ENCODE measurements at places on chromosomes 3 and 15.
A peak's percentile ranks its signal among the peaks of the same experiment; 100 is the strongest.

- ATAC-seq: peak; percentile 57
These were observed 58.9 kb upstream of the ULK4 start for GRCh38 chr3:42020684-42021307.

GRCh38 chr3:69683082-69683806 lies 56.0 kb upstream of the MITF start:
- ATAC-seq: peak; percentile 90

DNA sequence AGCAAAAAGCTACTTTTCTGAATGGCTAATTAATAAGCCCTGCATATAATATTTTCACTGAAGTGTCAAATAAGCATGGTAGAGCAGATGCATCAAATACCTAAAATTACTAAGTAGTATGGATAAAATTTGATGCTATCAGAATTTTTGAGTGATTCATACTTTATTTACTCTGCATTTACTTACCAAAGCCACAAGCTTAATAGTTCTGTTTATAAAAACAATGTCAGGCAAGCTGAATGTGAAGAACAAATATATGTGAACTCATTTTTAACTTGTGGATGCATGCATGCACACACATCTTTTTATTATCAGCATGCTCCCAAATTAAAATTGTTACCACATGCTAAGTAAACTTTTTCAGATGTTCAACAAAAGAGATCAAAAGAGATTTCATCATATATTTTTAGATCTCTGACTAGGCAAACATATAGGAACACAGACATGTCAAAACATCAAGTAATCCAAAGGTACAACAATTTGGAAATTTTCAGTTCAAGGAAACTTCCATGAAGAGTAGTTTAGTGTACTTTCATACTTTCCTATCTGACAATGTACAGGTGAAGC lies 969.4 kb downstream of the ROBO1 start:
- ATAC-seq: no peak

DNA sequence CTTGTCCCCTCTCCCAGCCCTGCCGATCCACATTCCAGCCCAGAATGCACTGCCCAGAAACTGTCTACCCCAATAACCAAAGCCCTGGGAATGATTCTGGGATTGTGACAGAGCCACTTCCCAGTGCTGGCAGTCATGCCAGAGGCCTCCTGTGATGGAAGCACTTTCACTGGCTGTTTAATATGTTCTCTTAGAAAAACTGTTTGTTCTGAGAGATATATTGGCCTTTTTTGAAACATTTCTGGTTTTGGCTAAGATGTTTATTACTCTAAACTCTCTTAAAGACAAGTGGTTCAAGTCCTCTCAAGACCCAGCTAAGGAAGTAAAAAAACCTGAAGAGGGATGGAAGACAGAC lies 74.0 kb upstream of the HACD2 start:
- ATAC-seq: peak; percentile 16

DNA sequence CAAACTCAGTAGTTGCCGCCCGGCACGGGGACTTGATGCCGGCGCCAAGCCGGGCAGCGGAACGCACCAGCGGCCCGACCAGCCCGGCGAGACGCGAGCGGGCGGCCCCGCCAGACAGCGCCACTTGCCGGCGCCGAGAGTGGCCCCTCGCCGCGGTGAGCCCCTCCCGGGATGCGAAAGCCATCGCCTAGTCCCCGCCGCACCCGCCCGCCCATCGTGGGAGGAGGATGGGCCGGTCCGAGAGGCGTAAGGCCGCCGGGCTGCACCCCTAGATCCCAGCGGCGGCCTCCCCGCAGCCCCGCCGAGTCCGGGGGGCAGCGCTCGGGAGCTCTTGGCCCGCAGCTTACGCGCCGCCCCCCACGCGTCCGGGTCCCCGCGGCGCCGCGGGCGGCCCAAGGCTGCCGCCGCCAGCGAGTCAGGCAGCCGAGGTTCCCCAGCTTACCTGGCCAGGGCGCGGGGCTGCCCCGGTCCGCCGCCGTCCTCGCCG lies 609 bp downstream of the GOLGA8A start:
- peak; percentile 77 for ATAC-seq

- no peak for ATAC-seq
These were observed 146.9 kb downstream of the RAB11A start for GRCh38 chr15:66016199-66016598.
